Left colon (tissue), 2 donors: ENCODE measurements at places on chromosomes 6 and 20. TPM values are rescaled to one million over a fixed set of nuclear protein-coding genes. Genes with fewer than 3 reads are reported as not detected.

- DNase-seq, result no peak
Measured at GRCh38 chr6:167572106-167572505, 247.2 kb downstream of the TTLL2 start.

GRCh38 chr20:36465109-36466080 lies 75.9 kb upstream of the MYL9 start:
- DNase-seq, result peak; percentile 36

DNA sequence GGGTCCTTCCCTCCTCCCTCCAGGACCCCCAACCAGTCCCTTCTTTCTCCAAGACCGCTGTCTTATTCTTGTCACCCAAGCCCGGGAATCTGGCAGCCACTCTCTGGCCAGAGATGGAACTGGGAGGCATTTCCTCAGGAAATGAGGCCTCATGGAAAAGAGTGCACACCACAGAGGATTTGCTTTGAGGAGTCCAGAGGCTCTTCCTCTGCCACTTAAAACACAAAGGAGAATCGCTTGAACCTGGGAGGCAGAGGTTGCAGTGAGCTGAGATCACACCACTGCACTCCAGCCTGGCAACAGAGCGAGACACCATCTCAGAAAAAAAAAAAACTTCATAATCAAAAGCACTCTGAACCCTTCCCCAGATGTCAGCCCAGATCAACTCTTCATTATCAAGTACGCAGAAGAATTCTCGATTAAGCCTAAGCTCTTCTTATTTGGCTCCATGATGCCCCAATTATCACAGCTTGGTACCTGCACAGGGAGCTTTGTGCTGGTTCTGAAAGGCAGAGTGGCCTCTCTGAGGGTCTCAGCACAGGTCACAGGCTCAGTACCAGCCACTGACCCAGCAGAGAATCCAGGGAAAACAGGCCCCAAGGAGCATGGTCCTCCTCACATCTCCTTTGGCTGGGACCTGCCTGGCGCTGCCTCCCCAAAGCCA lies 82.9 kb upstream of the MAFB start:
- no peak for DNase-seq

GRCh38 chr20:25008388-25009217 lies 16.1 kb upstream of the APMAP start:
- peak; percentile 23 for DNase-seq

The SYTL3 gene
- 2.7 TPM for total RNA-seq

The SLC52A3 gene
- 22.8 TPM for total RNA-seq

DNA sequence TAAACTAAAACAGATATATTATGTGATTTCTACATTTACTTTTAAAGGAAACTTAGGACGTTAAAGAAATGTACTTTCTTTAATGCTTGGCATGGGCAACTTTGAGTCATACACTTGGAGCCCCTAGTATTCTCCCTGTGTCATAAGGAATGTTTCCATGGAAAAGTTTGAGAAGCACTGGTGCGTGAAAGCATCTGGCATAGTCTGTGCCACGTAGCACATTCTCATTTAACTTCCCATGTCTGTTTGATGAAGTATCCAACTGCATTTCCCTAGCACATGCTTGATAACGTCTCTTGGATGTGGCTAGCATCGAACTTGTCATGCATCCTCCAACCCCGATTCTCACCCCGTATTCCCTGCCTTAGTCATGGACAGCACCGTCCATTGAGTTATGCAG lies 172.0 kb downstream of the TBC1D7 start:
- DNase-seq, result no peak

DNA sequence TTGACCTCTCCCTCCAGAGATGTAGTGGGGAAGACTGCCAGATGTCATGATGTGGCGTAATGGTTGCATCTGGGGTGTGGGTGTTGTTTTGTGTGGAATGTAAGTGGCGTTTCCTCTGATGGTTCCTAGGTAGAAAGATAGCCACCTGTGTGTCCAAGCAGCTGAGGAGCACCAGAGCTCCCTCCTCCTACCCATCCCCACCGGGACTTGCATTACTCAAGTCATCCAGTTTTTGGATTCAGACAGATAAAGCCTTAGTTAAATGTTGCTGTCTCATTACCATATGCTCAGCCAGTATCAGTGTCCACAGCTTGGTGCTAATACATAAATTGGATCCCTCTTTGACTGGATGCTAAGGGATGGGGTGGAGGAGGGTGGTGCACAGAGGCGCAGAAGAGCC lies 282.3 kb downstream of the TBC1D7 start:
- DNase-seq, result no peak

- DNase-seq, result no peak
Measured at GRCh38 chr20:24773751-24774201, 175.3 kb upstream of the CST7 start.

- no peak for DNase-seq
Measured at GRCh38 chr6:127317388-127318128, 25.9 kb downstream of the ECHDC1 start.

The EFCAB8 gene
- total RNA-seq, result not detected

GRCh38 chr6:46381057-46381456 lies 110.2 kb downstream of the RCAN2 start:
- DNase-seq, result no peak

The TREML2 gene
- 0.17 TPM for total RNA-seq

DNA sequence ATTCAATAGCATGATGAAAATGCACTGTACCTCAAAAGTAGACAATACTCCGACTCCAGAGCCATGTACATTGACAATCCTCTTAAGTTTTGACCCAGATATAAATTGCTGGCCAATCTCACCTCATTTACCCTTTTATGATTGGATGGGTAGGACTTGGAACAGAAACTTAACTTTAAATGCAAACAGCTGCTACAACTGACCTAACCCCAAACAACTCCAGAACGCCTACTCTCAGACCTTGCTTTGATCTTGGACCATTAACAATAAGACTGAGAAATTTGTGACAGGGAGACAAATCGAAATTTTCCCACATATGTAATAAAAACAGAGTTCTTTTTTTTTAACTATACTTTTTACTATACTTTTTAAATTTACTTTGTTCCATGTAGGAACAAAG lies 200.5 kb upstream of the MCHR2 start:
- no peak for DNase-seq

GRCh38 chr6:115832786-115833185 lies 227.9 kb downstream of the FRK start:
- no peak for DNase-seq

DNA sequence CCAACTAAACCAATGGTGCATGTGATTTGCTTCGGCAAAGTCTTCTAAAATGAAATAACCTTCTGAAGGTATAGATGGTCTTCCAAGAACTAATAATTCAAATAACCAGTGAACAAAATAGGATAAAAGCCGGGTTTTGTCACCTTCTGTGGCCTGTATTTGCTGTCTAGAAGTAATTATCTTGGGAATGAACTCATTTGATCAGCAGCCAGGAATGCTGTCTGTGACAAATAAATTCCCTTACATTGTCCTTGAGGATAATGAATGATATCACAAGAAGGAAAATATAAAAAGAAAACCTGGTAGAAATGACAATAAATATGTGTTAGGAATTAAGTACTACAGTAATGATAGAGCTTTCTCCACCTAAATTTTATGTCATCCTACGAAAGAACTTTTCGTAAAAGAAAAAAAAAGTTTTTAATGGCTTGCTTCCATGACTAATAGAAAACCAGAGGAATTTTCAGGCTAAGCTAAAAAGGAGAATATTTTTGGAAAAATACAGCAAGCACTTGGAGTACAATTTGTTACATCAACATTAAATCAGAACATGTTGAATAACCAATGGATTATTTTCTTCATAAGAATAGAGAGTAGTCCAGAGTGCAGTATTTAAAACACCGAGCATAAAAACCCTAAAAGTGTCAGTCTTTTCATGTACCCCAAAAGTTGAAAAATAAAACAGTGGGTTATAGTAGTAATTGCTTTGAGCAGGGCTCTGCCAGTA lies 247.7 kb downstream of the TBC1D7 start:
- no peak for DNase-seq

DNA sequence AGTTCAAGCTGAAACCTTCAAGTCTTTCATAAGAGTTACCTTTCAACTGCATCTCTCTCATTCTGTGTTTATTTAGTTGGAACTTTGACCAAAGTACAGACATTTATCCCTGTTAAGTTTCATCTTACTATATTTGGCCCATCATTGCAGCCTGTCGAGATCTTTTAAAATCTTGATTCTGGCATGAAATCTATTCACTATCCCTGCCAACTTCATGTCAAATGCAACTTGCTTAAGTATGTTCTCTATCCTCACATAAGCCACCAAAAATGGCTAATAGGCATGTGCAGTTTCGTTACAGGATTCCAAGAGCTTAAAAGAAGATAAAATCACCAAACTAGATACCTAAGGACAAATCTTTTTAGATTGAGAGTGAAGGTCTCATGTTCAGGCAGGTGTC lies 117.5 kb upstream of the KCNQ5 start:
- no peak for DNase-seq

DNA sequence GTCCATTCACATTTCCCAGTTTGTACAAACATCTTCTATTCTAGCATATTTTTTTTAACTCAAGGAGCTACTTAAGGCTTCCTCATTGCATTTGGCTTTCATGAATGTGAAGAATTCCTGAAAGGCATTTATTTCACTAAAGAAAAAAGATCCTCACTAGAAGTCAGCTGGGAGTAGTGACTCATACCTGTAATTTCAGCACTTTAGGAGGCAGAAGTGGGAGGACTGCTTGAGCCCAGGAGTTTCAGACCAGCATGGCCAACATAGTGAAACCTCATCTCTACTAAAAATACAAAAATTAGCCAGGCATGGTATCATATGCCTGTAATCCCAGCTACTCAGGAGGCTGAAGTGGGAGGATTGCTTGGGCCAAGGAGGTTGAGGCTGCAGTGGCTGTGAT lies 30.9 kb upstream of the XRN2 start:
- DNase-seq, result no peak
